ENCODE measurements at places on chromosomes 12 and 14.

DNA sequence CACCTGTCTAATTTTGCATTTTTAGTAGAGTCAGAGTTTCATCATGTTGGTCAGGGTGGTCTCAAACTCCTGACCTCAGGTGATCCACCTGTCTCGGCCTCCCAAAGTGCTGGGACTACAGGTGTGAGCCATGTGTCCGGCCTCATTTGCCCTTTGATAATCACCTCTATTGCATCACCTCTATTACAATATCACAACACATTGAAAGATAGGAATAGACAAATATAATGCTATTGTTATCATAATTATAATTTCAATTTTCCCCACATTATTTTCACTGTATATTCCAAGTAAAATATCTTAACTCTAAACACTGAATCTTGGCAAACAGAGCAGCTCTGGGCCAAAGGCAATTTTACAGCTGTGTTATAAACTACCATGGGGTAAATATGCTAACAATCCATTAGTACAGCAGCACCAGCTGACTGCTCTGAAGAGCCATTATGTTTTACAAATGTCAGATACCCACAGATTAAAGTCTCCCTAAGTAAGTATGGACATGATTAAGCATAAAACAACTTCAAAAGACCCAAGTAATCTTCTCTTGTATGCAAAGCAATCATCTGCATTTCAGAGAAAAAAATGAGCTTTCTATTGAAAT, 173.2 kb downstream of the MED13L start:
- no peak for DNase-seq

DNA sequence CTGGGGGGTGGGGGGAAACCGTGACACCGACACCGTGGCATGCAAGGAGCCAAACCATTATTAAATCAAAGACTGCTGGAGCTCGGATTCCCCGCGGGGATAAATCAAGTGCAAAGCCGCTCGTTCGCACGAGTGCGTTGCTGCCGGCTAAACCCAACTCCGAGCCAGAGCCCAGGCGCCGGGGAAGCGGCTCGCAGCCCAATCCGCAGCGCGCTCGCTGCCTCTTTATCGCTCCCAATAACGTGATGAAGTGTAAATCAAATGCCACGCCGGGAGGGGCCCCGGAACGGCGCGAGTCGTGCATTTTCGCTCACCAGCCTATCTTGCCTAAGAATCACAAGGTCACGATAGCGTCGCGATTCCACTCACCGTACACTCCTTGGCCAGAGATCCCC, 1.3 kb downstream of the MDGA2 start:
- DNase-seq, result no peak

- DNase-seq, result no peak
Observed at GRCh38 chr14:67416810-67417209, 4.8 kb upstream of the PLEK2 start.

DNA sequence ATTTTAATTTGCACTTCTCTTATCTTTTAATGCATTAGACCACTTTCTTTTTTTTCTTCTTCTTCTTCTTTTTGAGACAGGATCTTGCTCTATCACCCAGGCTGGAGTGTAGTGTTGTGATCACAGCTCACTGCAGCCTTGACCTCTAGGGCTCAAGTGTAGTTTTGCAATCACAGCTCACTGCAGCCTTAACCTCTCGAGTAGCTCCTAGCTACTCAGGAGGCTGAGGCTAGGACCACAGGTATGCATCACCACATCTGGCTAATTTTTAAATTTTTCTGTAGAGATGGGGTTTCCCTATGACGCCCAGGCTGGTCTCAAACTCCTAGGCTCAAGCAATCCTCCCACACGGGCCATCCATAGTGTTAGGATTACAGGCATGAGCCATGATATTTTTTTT, 12.7 kb downstream of the TMED8 start:
- no peak for DNase-seq

GRCh38 chr12:104638851-104639240, 182.1 kb downstream of the CHST11 start:
- DNase-seq, result no peak

DNA sequence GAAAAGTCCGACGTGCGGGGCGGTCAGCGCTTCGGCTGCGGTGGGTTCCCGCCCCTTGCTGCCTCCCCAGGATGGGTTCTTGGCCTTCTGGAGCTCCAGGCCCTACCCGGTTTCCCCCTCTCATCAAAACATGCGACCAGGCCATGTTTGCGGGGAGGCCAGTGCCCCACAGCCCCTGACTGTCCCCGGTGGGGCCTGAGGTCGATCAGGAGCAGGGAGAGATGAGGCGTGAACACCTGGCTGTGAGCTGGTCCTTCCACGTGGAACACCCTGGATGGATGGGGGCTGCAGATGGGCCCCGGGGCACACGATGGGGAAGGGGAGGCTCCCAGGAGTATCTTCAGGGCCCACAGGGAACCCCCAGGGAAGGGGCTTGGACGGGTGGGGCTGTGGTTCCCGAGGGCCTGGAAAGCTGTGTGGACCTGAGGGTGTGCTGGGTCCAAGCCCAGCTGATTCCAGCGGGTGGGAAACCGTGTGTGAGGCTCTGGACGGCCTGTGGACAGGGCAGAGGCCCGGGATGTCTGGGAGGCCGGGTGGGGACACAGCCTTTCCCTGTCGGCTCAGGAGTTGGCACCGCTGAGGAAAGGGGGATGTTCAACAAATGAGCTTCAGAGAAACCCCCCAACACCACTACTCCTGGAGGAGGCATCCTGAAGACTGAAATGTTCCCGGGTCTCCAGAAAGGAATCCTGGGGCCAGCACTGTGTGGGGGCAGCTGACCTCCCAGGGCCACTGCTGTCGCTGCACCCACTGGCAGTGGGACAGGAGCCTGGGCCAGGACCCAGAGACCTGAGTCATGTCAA, 187.0 kb upstream of the C14orf180 start:
- DNase-seq, result no peak

- DNase-seq, result no peak
Observed at GRCh38 chr12:57534250-57534649, 11.6 kb downstream of the MBD6 start.

DNA sequence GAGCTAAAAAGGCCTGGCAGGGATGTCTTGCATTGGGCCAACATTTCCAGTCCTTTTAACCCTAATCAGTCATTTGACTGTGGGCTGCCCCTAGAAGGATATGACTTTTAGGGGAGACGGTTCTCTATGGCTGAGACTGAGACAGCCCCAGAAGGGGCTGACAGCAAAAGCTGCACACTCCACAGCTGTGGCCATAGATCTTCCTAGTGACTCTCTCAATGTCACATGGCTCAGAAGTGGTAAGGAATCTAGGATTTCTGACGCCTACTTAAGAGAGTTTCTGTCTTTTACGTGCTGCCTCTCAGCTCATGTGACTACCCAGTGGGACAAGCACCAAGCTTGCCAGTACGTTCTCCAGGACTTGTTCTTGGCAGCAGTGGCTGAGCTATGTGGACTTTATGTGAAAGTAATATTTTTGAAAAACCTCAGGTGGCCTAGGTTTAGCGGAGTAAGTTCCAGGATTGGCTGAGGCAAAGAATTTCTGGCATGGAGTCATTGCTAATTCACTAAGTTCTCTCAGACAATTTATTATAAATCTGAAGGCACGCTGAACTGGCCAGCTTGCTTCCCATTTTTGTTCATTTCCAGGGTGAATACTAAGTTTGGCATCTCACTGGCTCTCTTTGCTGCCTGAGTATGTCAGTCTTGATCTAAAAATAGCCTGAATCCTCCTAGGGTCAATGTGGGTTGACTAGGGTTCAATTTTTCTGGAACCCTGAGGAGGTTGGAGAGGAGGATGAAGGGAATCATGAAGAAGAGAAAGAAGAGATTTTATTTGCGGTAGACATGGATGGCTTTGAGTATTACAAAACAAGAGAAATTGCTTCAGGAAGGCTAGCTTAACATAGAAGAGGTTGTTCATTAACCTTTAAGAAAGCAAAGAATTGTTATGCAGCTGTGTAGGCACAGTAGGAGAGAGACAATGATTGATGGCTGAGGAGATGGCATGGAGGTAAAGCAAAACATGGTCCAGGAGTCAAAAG, 271.8 kb downstream of the AEBP2 start:
- DNase-seq, result no peak

- DNase-seq, result no peak
Observed at GRCh38 chr12:107353312-107353711, 260.0 kb upstream of the CRY1 start.

DNA sequence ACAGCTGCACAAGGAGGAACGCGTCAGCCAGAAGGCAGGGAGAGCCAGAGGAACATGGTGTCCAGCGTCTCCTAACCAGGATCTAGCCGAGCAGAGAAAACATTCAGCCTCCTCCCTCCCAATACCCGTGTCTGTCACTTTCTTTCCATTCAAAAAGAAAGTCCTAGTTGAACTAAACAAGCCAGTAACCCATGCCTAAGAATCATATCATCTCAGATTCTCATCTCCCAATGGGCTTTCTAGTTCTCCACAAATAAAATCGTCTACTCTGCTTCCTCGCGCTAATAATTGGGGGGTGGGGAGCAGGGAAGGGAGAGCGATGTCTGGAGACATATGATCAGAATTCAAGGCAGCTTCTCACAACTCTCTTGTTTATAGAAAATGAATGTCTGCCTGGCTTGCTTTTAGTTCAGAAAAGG, 7.4 kb downstream of the NKX2-1 start:
- DNase-seq, result no peak

- DNase-seq, result no peak
Observed at GRCh38 chr12:111033281-111034082, 113.1 kb upstream of the MYL2 start.

DNA sequence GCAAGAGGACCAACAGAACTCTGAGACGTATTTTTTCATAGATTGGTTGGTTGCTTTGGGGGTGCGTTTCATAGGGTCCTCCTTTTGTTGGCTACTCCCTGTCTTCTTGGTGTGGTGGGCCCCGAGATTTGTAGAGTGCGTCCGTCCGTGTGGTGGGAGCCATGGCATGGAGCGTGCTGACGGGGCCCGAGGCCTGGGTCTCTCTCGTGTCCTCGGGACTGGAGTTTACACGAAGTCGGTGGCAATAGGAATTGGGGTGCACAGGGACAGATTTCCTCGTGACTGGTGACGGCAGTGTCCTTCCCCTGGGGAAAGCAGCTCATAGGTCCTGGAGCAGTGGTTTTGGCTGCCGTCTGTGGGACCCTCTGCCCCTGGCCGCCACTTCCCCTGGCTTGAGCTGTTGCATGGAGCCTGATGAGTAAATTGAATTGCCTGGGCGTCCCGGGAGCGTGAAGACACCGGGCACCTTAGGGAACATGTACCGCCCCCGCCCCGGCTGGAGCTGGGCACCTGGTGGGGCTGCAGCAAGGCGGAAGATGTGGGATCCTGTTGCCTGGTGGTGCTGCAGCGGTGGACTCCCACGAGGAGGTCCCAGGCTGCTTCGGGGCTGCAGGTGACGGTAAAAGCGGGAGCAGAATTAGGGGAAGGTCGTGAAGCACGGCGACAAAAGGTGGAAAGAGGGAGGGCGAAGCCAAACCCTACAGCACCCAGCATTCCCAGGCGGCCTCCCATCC, 153.7 kb upstream of the ALG10B start:
- DNase-seq, result no peak

DNA sequence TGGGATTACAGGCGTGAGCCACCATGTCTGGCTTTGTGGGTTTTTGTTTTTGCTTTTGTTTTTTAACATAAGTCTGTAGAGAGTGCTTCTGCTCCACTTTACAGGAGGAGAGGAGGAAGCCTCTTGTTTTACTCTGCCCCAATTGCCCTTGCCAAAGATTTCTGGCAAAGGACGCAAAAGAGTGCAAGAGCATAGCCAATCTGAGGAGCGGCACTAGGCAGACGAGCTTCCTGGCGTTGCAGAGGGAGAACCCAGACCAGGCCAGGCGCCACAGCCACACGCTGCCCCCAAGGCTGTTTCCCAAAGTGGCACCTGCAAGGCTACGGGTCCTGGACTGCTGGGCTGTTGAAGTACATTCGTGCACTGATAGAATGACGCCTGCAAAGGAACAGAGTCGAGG, 96.2 kb downstream of the BBS10 start:
- DNase-seq, result no peak

DNA sequence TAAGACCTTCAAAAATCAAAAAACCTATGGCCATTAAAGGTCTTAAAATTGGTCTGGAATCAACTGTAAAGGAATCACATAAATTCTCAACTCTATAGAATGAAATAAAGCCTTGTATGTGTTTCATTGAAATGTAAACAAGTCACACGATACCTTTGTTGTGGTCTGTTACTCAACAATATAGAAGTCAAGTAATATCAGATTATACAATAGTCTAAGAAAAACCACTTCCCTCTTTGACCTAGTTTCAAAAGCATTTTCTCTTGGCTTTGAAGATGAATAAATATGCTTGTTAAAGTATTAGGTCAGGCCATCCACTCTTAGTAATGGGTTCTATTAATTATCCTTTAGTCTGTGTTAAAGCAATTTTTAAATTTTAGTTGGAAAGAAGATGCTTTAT, 79.8 kb upstream of the DIO2 start:
- no peak for DNase-seq

DNA sequence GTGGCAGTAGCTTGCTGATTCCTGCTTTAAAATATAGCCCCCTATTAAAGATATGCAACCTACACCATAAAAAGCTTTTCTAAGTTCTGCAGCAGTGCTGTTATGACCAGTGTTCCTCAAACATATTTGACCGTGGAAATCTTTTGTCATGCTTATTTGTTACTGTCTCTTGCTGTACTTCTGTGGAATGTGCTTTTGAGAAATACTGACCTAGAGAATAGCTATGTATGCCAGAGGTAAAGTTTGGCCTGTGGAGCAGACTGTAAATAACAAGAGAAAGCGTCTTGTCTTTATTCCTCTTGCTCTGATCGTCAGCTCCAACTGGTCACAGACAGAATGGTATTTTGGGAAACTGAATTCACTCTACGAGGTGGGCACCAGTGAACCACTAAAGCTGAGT, 239.0 kb downstream of the FBXL14 start:
- DNase-seq, result no peak

GRCh38 chr14:55194656-55195355, 3.4 kb upstream of the DLGAP5 start:
- DNase-seq, result no peak

- no peak for DNase-seq
Observed at GRCh38 chr14:75025082-75025481, 22.4 kb downstream of the EIF2B2 start.

DNA sequence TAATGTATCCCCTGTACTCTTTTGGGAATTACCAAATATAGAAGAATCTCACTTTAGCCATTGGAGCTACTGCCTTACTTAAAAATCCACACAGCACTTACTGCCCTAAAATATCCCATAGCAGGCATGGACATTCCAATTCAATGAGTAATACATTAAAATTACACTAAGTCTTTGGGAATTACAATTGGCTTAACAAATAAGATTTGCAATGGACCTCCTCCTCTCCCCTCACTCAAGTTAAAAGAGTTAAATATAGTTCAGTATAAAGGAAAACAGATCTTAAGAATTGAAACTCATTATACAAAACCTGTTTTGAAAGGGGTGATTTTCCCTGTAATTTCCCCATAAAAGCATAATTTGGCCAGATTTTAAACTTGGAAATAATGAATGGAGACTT, 477.1 kb downstream of the SLC16A7 start:
- DNase-seq, result no peak

GRCh38 chr12:85621041-85621440, 215.2 kb downstream of the RASSF9 start:
- no peak for DNase-seq

DNA sequence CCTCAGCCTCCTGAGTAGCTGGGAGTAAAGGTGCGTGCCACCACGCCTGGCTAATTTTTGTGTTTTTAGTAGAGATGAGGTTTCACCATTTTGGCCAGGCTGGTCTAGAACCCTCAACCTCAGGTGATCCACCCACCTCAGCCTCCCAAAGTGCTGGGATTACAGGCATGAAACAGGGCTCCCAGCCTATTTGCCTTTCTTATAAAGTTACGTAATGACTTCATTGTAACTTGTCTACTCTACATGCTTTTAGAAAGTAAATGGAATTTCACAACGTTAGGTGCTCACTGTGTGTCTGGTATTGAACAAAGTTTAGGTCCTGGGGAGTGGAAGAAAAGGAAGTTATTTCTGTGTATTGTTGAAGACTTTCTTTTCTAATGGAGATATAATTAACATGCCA, 12.5 kb downstream of the CFAP251 start:
- DNase-seq, result no peak

Measured in activated CD4-positive, alpha-beta T cell treated with anti-CD3 and anti-CD28 coated beads, Interleukin-2, amount 50 U/mL, for 24 hours (primary cell).